ENCODE measurements at places on chromosomes 13 and 19.
A peak's percentile ranks its signal among the peaks of the same experiment; 100 is the strongest.

GRCh38 chr13:105063676-105064075 lies 1471.8 kb downstream of the EFNB2 start:
- DNase-seq, result no peak

DNA sequence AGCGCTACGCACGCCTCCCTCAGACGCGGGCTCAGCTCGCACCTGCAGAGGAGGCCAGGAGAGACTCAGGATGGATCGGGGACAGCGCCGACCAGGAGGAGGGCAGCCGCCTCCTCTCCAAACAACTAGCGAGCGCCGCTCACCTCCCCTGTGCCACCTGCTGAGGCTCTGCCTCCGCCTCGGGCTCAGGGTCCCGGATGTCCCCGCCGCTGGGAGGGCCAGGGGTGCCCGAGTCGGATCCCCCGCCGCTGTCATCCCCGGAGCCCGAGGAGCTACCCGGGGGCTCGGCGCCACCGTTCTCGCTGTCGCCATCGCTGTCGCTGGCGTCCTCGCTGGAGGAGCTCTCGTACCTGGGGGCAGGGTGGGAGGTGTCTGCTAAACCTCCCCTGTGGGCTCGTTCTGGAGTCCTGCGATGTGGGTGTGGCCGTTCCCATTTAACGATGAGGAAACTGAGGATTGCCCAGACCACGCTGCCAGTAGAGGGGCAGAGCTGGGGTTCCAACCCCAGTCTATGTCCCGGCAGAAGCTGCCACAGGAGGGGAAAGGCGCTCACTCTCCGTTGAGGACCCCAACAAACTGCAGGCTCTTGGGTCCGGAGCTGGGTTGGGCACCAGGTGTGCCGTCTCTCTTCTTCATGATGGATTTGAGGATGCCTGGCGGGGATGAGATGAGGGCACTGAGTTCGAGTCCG lies 9.2 kb downstream of the KANK3 start:
- no peak for DNase-seq

DNA sequence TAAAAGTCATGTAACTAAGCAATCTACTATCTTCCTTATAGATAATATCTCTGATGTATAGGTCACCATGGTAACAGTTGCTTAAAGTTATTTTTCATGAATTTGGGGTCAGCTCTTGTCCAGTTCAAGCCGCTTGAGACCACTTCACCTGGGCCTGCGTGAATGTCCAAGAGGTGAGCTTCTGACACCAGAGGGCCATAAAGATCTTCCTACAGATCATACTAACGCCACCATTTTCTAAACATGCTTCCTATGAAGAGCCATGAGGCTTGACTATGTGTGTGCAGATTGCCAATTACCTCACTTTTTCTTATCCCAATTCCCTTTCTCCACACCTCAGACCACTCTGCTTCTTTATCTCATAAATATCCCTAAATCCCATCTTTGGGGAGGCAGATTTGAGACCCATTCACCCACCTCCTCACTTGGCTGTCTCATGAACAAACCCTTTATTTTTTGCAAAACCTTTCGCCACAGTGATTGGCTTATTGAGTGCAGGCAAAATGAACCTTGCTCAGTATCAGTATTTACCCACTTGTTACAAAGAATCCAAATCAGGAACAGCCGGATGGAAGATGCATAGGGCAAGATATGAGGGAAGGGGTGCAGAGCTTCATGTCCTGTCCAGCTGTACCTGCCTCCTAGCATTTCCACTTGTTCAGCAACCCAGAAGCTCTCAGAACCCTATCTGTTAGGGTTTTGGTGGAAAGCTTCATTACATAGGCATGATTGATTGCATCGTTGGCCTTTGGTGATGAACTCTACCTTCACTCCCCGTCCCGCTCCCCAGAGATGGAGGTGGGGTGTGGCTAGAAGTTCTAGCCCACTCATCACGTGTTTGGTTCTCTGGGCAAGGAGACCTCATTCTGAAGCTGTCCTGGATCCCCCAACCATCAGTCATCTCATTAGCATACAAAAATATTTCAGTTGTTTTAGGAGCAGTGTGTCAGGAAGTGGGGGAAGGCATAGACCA lies 34.2 kb downstream of the FAM187B start:
- no peak for DNase-seq

- peak; percentile 69 for DNase-seq
Measured at GRCh38 chr19:57934820-57935665, at the start of gene ZNF418. Gene ZNF418 (minus strand): TSS chr19:57935402. CDS start chr19:57933822, 1,580 bp downstream.

GRCh38 chr13:66977161-66977560 lies 253.0 kb downstream of the PCDH9 start:
- no peak for DNase-seq

- DNase-seq, result no peak
Measured at GRCh38 chr13:40585911-40586471, 80.5 kb downstream of the FOXO1 start.

- no peak for DNase-seq
Measured at GRCh38 chr13:24036115-24036514, 124.4 kb upstream of the SPATA13 start.

GRCh38 chr19:9171393-9171991 lies 7.3 kb upstream of the OR7D2 start:
- DNase-seq, result no peak

GRCh38 chr19:4067396-4068046 lies 822 bp upstream of the ZBTB7A start:
- DNase-seq, result no peak

GRCh38 chr19:46371371-46371901 lies 24.5 kb downstream of the PPP5C start:
- no peak for DNase-seq

- no peak for DNase-seq
Measured at GRCh38 chr19:51546650-51547396, 15.4 kb upstream of the SIGLEC6 start.
